ENCODE measurements at places on chromosomes 3 and 15.

DNA sequence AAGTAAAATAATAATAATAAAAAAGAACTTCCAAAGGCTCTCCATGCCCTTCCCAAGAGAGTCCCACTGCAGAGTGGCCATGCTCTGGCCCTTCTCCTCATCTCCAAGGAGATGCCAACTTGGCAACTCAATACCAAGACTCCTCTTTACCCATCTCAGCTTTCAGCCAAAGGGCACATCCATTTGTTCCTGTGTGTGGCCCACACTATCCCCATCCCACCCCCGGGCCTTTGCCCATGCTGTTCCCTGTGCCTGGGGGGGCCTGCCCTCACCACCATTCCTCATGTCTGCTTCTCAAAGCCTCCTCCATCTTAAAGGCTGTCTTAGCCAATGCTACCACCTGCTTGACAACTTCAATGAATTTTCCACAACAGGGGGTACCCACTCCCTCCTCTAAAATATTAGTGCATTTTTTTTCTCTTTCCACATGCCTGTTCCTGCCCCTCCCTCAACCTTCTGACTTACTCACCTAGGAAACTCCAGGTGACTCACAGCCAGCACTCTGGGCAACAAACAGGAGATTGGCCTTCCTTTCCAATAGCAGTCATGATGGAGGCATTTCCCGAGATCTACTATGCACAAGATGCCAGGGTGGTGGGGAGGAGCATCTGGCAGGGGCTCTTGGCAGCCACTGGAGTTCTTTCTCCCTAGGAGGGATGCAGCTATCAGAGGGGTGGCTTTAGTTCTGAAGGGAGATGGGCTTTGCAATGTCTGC is 109.4 kb upstream of the SMAD3 start:
- DNase-seq = peak; percentile 27

DNA sequence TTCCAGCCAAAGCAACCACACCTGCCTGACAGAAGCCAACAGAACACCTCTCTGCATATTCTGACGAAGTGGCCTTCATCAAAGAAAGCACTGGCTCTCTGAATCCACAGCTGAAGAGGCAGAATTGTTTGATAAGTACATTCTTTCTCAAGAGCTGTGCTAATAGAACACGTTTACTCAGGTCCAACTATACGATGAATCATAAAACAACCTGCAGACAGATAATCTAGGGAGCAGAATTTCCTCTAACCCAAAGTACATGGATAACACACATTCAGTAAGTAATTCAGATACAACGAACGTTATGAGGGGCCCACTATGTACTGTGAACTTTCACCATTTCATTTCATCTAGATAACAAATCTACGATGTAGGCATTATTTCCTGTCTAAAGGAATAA is 25.4 kb downstream of the ALDH1A2 start:
- no peak for DNase-seq

DNA sequence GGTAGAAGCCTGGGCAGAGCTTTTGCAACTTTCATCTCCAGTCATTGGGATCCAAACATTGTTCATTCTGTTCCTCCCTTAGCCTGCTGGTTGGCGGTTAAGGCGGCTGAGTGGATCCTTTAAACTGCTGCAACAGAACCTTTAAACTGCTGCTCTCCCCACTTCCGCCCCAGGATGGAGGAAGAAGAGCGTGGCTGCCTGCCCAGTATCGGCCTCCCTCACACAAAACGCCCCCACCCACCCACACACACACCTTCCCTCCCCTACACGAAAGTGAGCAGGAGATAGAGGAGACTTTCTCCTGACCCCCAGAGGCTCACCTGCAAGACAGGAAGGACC is 460 bp upstream of the ZMAT3 start:
- no peak for DNase-seq

DNA sequence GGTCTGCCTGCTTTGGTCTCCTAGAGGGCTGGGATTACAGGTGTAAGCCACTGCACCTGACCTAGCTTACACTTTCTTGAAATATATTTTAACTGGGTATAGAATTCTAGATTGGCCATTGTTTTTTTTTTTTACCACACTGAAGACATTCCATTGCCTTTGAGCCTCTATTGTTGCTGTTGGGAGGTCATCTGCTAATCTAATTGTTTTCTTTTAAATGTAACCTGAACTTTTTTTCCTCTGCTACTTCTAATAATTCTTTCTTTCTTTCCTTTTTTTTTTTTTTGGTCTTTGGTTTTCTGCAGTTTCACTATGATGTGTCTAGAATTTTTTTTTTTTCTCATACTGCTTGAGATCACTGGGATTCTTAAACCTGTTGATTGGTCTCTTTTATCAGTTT is 28.1 kb downstream of the ERICH6 start:
- DNase-seq = no peak
